Activated CD4-positive, alpha-beta T cell treated with anti-CD3 and anti-CD28 coated beads, Interleukin-2, amount 50 U/mL, for 1 hour (primary cell): ENCODE measurements at places on chromosomes 11 and 22.
A peak's percentile ranks its signal among the peaks of the same experiment; 100 is the strongest.

DNA sequence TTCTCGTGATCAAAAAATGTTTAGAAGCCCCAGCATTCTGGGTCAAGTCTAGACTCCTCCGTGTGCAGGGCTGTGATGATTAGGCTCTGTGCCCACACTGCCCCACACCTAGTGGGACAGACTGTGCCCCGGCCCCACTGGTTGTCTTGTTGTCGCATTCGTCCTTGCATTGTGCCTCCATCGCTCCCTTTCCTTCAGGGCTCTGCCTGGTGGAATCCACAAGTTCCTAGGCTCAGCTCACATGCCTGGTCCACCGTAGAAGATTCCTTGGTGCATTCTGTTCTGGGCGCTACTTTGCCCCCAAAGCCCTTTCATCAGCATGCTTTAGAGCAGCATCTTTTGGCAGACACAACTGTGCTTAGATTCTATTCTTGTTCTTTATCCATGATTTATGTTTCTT is 23.5 kb upstream of the THY1 start:
- no peak for DNase-seq

DNA sequence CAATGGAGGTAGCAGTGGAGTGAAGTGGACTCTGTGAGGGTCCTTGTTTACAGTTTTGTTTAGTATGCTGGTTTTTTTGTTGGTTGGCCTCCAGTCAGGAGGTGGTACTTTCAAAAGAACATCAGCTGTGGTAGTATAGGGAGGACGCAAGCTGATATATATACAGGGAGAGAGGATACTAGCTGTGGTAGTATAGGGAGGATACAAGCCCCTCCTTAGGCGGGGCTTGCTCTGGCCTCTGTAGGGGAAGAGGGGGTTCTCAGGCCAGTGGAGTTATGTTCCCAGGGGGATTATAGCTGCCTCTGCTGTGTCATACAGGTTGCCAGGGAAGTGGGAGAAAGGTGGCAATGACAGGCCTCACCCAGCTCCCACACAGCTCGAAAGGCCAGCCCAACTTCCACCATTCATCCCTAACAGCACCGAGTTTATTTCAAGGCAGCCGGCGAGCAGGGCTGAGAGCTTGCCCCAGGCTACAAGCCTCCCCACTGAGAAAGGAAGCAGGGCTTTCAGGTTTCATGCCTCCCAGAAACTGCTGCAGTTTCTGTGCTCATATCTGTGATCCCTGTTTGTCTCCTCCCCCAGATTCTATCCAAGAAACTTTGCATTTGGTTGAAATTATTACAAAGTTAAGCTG is 10.4 kb downstream of the OR52E6 start:
- DNase-seq, result no peak

GRCh38 chr22:44261861-44262595 is 50.7 kb downstream of the SHISAL1 start:
- DNase-seq, result no peak

- peak; percentile 47 for DNase-seq
These were observed 57.8 kb upstream of the ALDH3B2 start for GRCh38 chr11:67732045-67732787.

GRCh38 chr11:47332791-47333525 is 19.5 kb downstream of the MYBPC3 start:
- DNase-seq, result no peak

DNA sequence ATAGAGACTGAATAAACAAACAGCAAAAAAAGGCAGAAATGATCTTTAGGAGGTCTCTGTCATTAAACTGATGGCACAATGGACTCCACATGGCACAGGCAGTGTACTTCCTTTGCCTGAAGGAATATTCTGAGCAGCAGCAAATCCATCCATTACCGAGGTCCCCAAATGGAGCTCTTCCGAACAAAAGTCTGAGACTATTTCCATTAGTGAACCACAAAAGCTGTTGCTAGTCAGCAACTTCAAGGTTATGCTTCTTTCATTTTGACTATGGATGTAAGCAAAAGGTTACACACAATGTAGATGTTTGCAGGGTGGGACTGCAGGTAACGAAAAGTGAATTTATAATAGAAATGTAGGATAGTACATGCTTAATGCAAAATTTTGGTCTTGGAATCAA is 14.5 kb downstream of the NARS2 start:
- no peak for DNase-seq

DNA sequence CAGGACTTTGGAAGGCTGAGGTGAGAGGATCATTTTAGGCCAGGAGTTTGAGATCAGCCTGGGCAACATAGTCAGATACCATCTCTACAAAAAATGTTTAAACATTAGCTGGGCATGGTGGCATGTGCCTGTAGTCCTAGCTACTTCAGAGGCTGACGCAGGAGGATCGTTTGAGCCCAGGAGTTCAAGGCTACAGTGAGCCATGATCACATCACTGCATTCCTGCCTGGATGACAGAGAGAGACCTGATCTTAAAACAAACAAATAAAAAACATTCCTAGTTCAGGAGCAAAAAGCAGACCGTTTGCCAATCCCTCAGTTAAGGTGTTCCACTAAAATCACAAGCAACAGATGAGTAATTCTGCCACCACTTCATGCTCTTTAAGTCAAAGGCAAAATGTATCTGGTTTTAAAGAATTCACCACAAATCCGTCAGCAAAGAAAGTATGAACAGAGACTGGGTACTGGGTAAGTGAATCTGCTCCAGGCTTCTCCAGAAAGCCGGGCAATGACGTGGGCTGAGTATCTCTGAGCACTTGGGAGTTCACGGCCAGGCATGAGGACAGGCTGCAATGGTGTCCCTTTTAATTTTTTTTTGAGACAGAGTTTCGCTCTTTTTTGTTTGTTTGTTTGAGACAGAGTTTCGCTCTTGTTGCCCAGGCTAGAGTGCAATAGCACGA is 19.5 kb downstream of the CLTCL1 start:
- no peak for DNase-seq

DNA sequence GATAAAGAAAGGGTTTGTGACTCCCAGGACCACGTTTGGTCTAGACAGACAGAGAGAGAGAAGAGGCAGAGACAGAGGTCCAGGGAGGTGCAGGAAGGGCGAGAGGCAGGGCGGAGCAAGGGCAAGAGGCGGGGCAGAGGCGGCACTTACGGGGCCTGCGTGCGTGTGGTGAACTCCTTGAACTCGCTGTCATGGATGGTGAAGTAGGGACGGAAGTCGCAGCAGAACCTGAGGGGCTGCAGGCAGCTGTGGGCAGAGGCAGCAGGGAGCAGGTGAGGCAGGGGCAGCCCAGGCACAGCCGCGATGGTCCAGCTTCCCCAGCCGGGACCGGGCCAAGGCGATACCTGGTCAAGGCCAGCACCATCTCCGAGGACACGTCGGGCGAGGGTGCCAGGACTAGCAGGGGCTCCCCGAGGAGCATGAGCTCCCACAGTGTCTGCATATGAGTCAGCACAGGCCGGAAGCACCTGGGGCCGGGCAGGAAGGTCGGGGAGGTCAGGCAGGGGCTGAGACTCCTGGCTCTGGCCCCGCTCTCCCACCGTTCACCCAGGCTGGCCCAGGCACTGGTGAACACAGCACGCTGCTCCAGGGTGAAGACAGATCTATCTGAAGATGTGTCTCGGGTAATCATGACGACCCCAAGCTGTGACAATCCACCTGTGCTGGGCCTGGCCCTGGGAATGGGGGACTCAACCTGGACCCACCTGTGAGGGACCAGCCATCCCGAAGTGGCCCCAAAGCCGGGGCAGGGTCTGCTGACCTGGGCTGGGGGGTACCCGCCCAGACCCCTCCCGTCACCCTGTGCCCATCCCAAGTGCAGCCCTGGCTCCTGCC is 7.2 kb upstream of the PLXNB2 start:
- peak; percentile 61 for DNase-seq

DNA sequence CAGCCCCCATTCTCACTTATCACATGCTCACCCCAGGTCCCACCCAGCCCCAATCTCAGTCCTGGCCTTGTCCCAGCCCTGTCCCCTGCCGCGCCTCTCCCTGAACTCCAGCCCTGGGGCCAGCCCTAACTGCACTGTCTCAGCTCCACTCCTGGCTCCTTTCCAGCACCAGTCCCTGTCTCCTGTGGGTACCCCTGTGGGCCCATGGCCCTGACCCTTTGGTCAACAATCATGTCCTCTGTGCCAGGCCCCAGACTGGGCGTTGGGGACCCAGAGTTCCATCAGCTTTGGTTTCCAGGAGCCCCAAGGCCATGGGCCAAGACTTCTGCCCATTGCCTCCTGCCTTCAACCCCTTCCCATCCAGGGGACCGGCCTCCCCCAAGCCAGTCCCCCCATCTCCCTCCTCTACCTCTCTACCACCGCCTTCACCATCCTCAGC is 757 bp downstream of the SPI1 start:
- no peak for DNase-seq

GRCh38 chr11:8106679-8107078 is 25.7 kb downstream of the TUB start:
- no peak for DNase-seq

DNA sequence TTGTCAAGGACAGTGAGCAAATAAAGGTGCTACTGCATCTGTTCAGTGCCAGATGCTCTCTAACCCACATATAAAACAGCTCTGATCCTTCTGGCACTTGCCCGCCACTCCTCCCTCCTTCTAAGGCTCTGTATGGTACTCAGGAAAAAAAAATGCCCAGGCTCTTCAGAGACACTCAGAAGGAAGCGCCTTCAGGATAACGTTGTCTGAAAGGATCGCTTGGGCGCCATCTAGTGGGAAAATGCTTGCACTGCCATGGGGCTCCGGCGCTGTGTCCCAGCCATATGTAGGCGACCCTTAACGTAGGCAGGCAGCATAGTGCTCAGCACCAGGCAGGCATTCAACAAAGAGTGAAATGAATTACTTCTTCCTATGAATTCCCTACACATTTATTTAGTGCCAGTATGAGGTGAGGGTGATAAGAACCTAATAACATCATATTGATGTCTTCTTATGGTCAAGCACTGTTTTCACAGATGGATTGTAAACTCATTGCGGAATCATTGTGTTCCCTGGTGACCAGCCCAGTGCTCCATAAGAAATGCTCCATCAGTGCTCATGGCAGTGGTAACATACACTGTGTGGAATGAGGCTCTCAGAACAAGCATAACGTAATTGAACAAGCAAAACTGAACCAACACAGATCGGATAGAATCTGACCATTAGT is 39.6 kb downstream of the PAMR1 start:
- peak; percentile 70 for DNase-seq

DNA sequence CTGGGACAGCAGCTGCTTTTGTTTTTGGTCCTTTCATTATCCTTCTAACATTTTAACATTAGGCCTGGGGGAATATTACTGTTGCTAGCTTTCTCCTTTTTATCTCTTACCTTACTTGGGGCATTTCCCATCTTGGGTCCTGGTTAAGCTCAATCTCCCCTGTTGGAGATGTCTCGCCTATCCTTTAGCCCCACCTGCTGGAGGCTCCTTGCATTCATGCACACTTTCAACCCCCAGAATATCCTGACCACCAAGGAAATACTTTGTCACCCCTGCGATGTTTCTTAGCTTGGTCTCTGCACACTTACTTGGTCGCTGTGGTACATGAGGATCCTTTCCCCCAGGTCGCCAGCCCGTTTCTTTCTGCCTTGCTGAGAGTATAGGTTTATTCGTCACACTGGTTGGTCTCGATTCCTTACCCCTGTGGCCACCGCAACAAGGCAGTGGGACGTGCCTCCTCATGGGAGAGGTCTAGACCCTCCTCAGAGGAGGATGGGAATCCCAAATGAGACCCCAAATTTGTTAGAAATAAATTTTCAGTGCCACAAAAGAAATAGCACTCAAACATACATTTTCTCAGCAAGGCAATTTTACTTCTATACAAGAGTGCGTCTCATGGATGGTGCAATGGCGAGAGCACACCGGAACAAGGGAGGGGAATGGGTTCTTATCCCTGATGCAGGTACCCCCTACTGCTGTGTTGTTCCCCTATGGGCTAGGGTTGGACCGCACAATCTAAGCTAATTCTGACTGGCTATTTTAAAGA is 5.4 kb upstream of the TXN2 start:
- DNase-seq, result peak; percentile 67

DNA sequence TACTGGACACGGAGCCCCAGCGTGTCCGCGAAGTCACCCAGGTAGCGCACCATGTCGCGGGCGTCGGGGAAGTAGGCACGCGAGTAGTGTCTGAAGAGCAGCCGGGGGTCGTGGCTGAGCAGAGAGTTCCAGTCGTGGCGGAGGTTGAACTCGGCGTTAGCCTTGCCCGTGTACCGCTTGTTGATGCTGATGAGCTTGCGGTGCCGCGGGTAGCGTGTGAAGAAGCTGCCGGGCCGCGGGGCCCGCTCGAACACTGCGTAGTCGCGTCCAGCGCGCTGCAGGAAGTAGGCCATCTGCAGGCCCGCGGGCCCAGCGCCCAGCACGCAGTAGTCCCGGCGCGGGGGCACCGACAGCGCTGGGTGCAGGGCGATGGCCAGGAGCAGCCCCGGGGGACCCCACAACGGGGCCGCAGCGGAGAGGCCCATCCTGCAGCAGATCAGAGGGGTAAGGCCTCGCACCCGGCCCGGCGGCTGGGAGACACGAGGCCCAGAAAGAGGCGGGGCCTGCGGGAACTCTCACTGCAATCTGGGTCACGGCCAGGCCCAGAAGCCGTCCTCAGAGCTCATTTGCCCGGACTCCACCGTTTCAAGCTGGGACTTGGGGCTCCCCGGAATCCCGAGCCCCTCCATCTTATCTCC is 723 bp downstream of the FOXRED2 start:
- no peak for DNase-seq

DNA sequence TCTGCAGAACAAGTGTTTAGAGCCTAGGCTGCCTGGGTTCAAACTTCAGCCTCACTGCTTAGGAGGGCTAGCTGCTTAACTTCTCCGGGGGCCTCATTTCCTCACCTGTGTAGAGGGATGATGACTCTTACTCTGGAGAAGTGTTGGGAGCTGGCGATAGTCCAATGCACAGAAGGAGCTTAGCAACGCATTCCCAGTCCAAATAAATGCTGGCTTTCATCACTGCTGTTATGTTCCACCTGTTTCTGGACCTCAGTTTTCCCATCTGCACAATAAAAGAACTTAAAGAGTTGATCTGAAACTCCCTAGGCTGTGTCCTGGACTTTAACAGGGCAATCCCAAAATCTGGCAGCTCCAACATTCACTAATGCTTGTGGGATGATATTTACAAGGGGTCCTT is 337.8 kb downstream of the MIAT start:
- DNase-seq, result no peak

DNA sequence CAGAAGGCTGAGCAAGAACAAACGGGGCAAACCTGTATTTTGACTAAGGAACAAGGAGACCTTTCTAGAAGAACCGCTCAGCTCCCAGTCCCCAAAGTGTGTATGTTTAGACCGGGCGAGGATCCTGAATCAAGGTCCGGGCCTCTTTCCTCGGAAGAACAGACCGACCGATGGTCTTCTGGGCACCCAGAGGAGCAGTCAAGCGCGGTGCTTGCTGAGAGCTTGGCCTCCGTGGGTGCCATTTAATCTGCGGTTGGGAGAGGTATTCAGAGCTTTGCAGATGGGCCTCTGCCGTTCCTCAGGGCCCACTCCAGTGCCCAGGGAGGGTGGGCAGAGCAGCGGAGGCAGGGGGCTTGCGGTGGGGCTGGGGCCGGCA is 26.5 kb upstream of the ATXN10 start:
- no peak for DNase-seq

GRCh38 chr11:13924801-13925327 is 37.7 kb upstream of the SPON1 start:
- no peak for DNase-seq

DNA sequence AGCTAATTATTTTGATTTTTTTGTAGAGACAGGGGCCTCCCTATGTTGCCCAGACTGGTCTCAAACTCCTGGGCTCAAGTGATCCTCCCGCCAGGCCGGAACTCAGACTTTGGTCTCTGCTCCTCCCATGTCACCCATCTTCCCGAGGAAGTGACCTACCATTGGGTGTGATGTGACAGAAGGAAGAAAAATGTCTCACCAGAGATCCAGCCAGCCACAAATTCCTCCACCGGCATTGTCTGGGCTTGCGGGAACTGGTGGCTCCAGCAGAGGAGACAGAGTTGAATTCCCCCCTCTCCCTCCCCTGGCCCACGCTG is 772 bp downstream of the SLC25A45 start:
- peak; percentile 21 for DNase-seq
